ENCODE measurements at places on chromosomes 7 and 10.

DNA sequence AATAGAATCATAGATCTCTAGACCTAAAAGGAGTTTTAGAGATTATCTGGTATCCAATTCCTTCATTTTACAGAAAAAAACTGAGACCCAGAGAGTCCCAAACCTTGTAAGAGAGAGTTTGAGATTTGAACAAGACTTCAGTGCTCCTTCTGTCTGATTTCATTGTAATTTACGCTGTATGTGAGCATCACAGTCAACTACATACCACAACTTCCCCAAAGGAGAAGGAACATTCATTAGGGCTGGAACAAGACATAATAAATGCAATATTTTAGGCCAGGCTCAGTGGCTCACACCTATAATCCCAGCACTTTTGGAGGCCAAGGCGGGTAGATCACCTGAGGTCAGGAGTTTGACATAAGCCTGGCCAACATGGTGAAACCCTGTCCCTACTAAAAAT lies 17.3 kb upstream of the PRKAR2B start:
- no peak for DNase-seq

DNA sequence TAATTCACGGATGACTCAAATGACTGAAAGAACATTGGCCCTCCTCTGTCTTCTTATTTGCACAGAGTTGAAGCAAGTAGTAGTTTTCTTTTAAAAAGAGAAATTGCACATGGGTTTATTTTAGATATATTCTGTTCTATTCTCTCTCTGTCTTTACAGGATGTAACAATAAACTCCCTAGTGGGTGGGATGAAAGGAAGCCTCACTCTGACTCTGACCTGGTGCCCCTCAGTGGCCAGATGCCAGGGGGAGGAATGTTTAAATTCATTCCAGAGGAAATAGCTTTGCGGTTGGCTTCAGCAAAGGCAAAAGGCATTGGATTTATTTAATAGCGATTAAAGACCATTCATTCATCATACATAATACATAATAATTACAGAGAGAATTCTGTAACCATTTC lies 156.4 kb upstream of the MTPN start:
- no peak for DNase-seq

GRCh38 chr7:100132697-100133151 lies 6.0 kb downstream of the MBLAC1 start:
- peak; percentile 80 for DNase-seq

GRCh38 chr7:80843018-80843677 lies 75.7 kb downstream of the SEMA3C start:
- DNase-seq, result no peak

DNA sequence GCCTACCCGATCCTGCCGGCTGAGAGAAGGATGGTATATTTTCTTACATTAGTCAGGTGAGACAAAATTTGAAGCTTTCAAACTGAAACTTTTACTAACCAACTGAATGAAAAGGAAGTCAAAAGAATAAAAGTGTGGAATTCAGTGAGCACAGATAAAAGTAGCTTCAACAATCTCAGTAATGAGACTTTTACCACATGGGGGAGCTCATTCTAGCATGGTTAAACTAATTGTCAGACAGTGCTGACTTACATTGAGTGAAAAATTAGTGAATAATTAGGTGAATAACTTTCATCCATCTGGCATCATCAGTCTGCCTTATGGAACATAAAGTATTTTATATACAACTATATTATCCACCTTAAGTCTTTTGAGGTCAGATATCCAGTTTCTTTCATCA lies 8.4 kb downstream of the FAM237B start:
- no peak for DNase-seq

DNA sequence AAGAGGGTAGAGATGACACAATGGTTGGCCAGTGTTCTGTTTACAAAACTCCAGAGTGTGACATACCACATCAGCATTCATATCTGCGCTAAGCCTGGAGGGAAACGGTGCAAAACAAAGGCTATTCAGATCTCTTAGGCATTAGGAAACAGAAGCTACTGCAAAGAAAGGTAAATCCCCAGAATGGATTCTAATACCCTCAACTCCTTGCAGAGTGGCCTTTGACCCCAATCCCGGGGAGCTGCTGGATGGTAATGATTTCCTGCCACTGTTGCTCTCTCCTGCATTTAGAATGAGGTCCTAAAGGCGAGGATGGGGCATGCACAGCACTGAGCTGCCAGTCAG lies 65.2 kb downstream of the AOAH start:
- DNase-seq, result peak; percentile 93

DNA sequence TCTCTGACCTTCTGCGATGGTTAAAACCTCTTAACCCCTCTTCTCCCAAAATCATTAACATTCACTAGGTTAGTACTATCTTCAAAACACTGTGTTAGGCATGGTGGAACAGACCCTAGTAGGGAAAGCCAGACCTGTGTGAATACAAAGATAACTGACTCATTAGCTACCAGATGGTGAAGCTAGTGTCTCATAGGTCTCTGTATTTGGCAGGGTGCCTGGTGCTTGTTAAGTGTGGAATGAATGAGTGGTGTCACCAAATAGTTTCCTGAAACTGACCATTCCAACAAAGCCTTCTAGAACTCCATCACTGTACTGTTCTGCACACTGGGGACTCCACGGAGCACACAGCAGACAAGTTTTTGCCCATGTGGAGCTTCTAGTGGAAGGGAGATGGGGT lies 27.7 kb upstream of the TM9SF3 start:
- peak; percentile 95 for DNase-seq

DNA sequence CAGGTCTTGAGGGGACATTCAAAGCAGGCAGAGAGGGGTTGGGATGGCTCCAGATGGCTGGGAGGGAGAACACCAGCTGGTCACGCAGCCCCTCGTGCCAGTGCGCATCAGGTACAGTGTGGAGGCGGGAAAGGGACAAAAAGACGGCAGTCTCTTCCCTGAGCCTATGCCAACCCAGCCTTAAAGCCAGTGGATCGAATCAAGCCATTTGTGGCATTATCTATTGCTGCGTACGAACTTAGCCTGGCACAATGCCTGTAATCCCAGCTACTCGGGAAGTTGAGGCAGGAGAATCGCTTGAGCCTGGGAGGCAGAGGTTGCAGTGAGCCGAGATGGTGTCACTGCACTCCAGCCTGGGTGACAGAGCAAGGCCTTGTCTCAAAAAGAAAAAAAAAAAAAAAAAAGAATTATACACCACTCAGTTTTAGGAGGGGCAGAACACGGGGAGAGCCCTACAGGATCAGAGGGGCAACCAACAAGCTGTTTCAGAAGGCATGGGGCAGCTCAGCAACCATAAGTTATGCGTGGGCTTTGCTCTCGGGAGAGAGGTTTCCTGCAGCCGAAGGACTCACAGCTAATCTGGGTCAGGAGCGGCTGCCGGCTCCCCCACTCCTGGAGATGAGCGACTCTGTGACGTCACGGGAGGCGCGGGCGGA lies 356 bp upstream of the NDUFB2 start:
- DNase-seq, result peak; percentile 98

DNA sequence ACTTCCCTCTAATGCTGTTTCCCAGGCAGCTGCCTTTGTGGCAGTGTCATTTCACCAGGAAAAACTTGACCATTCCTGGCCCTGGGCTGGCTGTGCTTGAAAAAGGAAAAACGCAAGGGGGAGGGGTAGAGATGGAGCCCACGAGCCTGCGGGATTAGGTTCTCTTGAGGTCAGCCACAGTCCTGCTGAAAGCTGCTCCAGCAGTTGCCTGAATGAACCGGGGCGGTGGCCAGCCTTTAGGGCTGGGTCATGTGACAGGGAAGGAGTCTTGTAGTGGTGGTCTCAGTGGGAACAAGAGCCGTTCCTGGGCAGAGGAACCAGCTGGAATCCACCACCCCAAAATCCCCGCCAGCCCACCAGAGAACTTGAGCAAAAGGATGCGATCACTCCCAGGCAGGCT lies 51.2 kb upstream of the LRRC4 start:
- DNase-seq, result no peak

DNA sequence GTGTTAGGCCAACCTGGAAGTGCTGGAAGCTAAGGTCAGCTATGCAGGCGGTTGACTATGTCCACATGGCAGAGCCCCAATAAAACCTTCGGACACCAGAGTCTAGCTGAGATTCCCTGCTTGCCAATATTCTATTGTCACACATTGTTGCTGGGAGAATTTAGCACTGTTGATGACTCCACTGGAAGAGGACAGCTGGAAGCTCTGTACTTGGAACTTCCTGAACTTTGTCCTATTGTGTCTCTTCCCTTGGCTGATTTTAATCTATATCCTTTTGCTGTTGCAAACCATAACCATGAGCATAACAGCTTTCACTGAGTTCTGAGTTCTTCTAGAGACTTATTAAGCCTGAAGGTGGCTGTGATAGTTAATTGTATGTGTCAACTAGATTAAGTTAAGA lies 12.0 kb downstream of the XRCC2 start:
- DNase-seq, result no peak

- DNase-seq, result peak; percentile 12
These were observed 29.1 kb downstream of the DPCD start for GRCh38 chr10:101617102-101617823.

DNA sequence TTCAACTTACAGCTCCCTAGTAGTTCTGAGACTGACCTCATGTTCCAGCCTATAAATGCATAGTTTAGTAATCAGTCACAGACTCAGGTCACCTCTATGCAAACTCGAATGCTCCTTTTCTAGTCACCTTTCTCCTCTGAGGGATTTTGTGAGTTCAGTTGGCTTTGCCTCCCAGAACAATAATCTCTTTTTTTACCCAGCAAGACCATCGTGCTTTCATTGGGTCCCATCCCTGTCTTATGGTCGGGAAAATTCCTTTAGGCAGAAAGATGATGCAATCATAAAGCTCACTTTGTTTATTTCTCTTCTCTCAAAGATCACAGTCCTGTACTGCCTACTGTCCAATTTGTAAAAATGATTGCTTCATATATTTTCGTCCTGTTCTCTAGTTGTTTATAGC lies 38.4 kb downstream of the TWIST1 start:
- DNase-seq, result peak; percentile 10

DNA sequence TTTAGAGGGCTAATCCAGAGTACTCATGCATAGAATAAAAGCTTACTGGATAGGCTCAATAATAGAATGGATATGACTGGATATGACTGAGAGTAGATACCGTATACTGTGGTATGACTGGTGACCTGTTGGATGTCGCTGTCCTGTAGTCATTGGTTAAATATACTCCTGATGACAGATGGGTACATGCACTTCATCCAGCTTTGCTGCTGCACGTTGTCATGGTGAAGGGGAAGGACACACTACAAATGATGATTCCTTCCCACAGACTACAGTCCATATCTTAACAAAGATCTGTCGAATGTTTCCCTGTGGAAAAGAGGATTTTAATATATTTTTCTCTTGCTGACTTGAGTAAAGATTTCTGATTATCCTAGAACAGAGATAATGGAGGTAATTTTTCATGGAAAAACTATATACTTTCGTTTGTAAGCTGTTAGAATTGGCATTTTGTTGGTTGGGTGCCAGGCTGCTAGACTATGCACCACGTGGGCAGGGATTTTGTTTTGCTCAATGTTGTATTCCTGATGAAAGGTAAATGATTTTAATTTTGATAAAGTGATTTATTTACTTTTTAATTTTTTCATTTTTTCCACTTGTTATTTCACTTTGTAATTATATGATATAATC lies 97.3 kb downstream of the PPP1R9A start:
- peak; percentile 90 for DNase-seq

GRCh38 chr7:41185851-41186250 lies 517.0 kb downstream of the INHBA start:
- no peak for DNase-seq

- no peak for DNase-seq
These were observed 14.0 kb downstream of the ASNS start for GRCh38 chr7:97858221-97858620.

GRCh38 chr7:95113590-95113989 lies 206.2 kb downstream of the PPP1R9A start:
- DNase-seq, result no peak

GRCh38 chr10:128066870-128067382 lies 59.3 kb downstream of the MKI67 start:
- no peak for DNase-seq

DNA sequence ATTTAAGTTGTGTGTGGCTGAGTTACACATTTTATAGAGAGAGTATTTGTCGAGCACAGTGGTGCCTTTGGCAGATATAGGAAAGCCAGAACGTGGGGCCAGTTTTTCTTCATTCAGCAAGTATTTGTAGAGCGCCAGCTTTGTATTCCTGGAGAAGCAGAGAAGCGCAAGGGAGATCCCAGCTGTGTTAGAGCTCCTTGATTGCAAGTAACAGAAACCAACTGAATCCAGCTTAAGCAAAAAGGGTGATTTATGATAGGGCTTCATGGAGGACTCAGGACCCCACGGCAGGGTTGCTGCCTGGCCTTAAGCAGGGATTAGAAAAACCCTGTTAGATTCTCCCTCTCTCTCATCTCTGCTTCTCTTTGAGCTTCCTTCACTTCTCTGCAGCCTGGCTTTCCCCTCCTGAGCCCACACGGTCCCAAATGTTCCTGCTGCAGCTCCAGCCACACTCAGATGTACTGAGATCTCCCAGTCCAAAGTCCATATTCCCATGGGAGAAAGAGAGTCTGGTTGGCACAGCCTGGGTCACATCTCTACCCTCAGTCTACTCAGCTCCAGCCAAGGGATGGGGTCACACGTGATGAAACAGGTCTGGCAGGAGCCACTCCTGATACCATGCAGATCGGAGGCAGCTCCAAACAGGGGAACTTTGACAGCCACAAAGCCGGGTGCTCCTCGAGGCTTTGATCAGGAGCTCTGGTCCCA lies 16.7 kb downstream of the UBTD1 start:
- no peak for DNase-seq

DNA sequence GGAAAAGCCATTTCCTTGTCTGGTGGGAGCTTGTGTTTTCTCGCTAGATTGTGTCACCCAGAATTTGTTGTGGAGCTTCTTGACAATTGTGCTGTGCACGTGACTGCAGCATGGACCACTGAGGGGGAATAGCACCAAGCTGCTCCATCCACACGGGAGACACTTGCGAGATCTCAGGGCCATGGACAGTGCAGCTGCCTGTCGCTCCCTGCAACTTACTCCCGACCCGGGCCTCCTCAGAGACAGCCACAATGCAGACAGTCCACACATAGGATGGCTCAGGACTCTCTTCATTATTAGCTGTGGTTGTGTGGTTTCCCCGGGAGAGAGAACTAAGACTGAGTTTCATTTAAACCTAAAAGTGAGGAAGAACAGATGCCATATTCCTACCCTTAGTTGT lies 673.2 kb upstream of the GALNT17 start:
- DNase-seq, result no peak

DNA sequence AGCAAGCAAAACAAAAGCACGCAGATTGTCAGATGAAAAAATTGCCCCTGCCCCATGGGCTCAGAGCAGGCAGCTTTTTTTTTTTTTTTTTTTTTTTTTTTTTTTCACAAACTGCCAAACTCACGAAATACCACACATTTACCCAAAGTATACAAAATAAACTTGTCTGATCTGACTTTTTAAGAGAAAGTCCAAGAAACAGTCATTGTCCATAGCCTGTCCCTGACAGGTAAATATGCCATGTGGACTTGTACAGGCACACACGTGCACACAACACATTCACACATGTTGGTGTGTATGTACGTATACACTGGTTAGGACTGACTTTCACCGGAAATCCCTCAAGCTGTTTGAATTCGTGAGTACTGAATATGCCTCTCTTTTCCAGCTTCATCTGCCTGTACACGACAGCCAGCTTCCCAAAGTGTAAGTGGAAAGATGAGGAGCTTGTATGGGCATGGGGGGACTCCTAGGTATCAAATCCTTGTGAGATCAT lies 929 bp upstream of the HGF start:
- DNase-seq, result no peak

Data from ACHN (cell line).